ELF-1 (cell line): ENCODE measurements at places on chromosomes 12 and 14.

DNA sequence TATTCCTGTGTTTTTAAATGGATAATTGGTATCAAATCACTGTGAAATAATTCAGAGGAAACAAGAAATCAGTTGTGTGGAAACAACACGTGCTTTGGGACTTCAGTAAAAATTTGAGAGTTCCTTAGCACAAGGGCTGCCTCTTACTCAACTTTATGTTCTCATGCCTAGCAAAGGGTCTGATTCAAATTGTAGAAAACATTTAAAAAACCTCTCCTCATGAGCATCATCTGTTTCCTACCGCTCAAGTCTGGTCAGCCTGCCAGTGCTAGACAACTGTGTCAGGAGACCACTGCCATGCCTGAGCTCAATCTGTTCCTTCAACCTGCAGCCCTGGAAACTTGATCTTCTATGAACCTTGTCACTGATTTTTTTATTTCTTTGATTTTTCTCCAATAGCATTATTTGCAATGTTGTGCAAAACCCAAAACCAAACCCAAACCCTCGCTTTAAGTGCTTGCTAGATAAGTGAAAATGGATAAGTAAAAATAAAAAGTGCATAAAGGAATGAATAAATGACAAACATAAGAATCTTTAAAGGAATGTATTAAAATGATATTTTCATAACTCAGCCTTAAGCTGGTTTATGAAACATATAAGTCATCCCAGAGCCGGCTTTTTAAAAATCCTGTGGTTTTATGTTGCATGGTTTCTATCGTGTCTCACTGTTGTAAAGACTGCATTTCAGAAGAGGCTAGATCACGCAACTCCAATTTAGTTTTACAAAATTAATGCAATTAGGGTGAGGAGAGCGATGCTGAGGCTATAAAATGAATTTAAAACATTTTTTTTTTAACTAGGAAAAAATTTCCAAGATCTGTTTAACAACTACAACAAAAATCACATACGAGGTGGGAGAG lies 361.2 kb upstream of the PDE3A start:
- DNase-seq, result no peak

- DNase-seq, result peak; percentile 90
Measured at GRCh38 chr12:103632554-103633216, 45.6 kb downstream of the STAB2 start.

DNA sequence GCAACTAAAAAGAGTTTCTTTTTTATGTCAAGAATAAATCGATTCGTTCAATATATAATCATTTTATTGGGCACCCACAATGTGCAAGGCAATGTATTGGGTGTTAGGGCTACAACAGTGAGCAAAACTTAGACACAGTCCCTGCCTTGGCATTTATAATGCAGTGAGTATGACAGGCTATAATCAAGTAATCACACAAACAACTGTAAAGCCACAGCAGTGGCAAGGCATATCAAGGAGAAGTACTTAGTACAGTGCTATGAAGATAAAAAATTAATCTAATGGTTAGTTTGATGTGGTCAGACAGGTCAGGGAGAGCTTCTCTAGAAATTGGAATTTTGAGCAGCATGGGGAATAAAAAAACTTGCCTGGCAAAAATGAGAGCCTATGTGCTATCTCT lies 39.5 kb upstream of the OTOGL start:
- no peak for DNase-seq

DNA sequence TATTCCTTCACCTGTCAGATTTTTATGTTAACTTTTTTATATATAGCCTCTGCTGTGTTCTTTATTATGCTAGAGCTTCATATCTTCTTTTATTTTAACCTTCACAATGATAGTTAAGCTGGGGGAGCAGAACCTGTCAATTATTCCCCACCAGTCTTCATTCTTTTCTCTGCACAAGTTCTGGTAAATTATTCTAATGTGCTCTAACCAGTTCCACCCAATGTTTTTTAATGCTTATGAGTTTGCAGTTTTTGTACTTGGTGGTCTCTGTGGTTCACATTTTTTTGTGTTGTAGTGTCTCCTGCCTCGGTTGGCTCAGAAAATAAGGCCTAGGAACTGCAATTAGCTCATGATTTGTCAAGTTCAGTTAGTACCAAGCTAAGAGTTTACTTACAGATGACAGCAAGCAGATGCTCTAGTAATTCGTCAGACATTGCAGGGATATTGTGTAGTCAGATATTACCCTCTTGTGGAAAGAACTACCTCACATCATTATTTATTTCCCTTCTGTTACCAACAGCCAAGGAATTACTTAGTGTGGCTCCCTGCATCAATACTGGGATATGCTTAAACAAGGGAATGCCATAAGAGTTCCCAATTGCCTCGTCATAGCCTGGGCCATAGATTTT lies 14.5 kb downstream of the DYRK2 start:
- DNase-seq, result no peak

- DNase-seq, result no peak
Measured at GRCh38 chr14:102170061-102170460, 30.4 kb downstream of the WDR20 start.

- DNase-seq, result no peak
Measured at GRCh38 chr14:42470427-42470719, 863.7 kb downstream of the LRFN5 start.

GRCh38 chr12:49161092-49161795 lies 27.6 kb downstream of the TUBA1A start:
- DNase-seq, result no peak

DNA sequence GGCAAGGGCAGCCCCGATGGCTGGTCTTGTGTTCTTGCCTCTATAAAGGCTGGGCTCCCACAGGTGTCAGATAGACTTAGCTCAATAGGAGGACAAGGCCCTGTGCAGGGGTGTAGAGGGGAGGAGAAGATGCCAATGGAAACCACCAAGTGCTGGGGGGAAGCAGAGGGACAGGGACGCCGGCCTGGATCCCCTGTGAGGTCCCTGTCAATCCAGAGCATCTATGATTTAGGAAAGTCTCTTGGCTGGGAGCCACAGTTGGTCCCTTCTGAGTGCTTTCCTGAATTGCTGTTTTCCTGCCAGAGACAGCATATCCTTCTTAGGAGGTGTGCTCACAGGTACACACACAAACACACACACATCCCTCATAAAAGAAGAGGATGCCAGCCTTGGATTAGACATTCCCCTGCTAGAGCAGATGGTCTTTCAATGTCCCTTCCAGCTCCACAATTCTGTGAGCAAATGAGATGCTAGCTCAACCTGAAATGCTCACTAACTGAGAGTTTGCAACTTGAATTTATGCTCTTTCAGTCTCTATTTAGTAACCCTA lies 62.7 kb downstream of the TTC7B start:
- no peak for DNase-seq

DNA sequence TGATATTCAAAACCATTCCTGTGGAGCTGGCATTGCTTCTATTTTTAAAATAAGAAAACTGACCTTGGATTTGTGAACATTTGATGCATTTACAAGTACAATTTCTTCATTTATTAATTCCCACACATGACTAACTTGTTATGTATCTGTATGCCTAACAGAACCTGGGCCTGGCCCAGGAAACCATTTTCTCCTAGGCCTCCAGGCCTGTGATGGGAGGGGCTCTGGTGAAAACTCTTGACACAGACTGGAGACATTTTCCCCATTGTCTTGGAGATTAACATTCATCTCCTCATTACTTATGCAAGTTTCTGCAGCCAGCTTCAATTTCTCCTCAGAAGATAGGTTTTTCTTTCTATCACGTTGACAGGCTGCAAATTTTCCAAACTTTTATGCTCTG lies 42.0 kb downstream of the GLIPR1L2 start:
- no peak for DNase-seq

DNA sequence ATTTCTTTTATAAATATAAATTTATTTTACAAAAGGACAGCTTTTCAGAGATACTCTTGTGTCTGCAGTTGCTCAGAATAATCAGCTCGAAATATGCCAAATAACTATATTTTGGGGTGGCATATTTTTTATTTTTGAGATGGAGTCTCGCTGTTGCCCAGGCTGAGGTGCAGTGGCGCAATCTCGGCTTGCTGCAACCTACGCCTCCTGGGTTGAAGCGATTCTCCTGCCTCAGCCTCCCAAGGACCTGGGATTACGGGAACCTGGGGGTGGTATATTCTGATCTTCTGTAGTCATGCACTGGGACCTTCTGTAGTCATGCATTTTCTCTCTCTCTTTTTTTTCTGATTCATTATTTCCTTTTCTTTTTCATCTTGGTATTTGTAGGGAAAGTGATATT lies 135.0 kb upstream of the AMIGO2 start:
- no peak for DNase-seq

DNA sequence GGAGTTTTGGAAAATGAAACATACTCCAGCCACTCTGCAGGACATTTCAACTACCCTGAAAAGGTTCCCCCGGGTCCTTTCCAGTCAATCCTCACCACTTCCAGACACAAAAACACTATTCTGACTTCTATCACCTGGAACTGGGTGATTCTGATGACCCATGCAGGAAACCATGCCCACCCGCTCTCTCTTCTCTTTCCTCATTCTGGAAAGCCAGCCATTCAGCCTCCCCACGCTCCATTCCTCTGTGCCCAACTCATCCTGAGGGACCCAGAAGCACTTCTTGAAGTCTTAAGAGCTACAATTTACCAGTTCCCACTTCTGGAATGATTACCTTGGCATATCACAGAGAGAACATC lies 3.2 kb downstream of the CCDC88C start:
- DNase-seq, result no peak

DNA sequence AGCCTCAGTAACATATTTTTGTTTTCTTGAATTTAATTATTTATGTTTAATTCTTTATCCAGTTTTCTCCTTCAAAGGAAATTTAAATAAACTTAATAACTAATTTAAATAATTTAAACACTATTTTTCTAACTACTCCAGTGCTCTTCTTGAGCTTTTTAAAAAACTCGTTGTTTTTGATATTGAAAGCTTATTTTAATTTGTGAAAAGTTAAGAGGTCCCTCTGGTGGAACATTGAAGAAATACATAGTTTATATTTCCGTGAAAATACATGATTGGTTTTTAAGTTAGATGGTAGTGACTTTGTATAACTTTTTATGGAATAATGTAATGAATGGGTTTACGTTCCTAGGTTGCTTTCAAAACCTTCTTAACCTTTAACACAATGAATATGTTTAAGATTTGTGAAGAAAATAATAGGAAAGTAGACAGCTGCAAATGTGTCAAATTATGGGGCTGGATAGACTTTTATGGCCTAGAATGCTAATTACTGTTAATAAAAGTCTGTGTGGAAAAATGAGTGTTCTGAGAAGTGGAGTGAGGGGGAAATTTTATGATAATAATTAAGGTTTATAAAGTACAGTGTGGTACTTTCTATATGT lies 45.9 kb upstream of the MSRB3 start:
- DNase-seq, result no peak

GRCh38 chr12:127070515-127071157 lies 1196.3 kb upstream of the TMEM132C start:
- no peak for DNase-seq

- no peak for DNase-seq
Measured at GRCh38 chr12:119683816-119684215, 15.9 kb downstream of the PRKAB1 start.

GRCh38 chr12:52149651-52150241 lies 42.1 kb downstream of the KRT80 start:
- peak; percentile 45 for DNase-seq

GRCh38 chr12:28135801-28136439 lies 54.3 kb upstream of the CCDC91 start:
- no peak for DNase-seq

DNA sequence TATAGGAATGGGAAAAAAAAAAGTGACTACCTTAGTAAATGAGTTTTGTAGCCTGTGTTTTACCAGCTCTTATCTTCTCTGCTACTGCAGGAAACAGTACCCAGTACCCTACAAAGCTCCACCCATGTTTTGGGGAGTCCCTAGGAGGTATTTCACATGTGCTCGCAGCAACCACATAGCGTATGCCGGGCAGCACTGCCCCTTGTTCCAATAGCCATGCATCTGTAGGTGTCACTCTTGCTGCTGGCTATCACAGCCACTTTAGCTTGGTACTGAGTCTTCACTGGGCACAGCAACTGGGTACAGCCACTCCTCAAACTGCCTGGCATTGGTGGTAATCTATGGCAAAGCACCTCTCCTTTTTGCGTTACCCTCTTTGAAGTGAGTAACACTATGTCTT lies 2.0 kb upstream of the MDM1 start:
- DNase-seq, result no peak

GRCh38 chr12:110543252-110543959 lies 39.7 kb downstream of the PPTC7 start:
- no peak for DNase-seq

GRCh38 chr12:18992336-18992735 lies 137.2 kb upstream of the PLEKHA5 start:
- DNase-seq, result no peak

GRCh38 chr14:101875041-101875726 lies 89.2 kb upstream of the DYNC1H1 start:
- no peak for DNase-seq

GRCh38 chr12:15336768-15337553 lies 14.7 kb downstream of the PTPRO start:
- no peak for DNase-seq

DNA sequence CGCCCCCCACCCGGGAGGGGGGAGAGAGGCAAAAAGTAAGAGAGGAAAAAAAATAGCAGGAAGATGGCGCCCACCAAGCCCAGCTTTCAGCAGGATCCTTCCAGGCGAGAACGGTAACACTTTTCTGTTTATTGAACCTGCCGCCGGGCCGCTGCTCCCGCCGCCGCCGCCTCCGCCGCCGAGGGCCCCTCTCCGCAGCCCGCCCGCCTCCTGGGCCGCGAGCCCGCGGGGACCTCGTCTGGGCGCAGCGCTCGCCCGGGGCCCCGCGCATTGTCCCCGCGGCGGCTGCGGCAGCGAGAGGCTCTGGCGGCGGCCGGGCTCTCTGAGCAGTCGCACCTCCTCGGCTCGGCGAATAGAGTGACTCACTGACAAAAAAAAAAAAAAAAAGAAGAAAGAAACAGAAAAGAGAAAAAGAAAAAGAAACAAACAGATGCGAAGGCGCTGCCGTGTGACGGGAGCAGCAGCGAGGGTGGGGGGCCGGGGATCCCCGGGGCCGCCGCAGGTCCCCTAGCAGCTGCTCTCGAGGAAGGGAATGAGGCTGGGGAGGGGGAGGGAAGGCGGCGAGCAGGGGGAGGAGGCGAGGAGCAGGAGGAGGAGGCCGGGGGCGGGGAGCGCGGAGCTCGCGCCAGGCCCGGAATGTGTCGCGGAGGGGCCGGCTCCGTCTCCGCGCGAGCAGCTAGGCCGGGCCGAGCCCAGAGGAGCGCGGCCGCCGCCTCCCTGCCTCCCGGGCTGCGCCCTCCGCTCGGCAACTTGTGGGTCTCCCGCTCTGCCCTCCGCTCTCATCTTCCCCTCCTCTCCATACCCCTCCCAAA lies 781 bp downstream of the NPAS3 start:
- DNase-seq, result peak; percentile 73
